Small intestine (tissue), 16 donors: ENCODE measurements at places on chromosomes 6 and 20.

- DNase-seq: no peak
These were observed 9.1 kb downstream of the RNASET2 start for GRCh38 chr6:166947251-166947650.

DNA sequence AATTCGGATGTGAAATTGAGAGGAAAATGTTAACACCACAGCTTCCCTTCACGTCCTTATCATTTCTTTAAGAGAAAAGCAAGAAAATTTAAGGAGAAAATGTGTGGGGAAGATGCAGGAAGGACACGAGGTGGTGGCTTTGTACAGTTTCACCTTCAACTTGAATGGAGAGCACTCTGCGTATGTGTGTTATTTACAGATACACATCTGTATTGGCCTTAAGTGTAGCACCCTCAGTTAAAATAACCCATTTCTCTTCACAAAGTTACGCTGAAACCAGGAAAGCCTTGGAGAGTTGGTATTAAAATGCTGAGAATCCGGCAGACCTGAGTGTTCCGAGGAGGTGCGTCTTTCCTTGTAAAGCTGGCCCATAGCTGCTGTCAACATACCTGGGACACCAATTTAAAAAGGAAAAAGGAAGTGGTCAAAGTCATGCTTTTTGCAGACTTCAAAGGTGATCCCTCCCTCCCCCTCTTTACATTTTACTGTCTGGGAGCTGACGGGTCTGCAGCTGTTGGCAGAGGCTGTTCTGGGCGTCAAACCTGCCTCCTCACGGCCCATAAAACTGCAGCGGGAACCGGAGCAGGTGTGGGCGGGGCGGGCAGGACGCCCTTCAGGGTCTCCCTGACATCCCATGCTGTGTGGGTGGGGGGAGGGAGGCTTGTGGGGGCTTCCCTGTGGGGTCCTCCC lies 61.3 kb upstream of the TBXT start:
- DNase-seq: no peak

GRCh38 chr6:41503827-41504465 lies 42.2 kb upstream of the FOXP4 start:
- DNase-seq: peak; percentile 72

- DNase-seq: peak; percentile 61
These were observed at the start of gene C6orf118 for GRCh38 chr6:165308926-165309731. Gene C6orf118 (minus strand): TSS chr6:165309605. CDS start chr6:165309586, 19 bp downstream.

DNA sequence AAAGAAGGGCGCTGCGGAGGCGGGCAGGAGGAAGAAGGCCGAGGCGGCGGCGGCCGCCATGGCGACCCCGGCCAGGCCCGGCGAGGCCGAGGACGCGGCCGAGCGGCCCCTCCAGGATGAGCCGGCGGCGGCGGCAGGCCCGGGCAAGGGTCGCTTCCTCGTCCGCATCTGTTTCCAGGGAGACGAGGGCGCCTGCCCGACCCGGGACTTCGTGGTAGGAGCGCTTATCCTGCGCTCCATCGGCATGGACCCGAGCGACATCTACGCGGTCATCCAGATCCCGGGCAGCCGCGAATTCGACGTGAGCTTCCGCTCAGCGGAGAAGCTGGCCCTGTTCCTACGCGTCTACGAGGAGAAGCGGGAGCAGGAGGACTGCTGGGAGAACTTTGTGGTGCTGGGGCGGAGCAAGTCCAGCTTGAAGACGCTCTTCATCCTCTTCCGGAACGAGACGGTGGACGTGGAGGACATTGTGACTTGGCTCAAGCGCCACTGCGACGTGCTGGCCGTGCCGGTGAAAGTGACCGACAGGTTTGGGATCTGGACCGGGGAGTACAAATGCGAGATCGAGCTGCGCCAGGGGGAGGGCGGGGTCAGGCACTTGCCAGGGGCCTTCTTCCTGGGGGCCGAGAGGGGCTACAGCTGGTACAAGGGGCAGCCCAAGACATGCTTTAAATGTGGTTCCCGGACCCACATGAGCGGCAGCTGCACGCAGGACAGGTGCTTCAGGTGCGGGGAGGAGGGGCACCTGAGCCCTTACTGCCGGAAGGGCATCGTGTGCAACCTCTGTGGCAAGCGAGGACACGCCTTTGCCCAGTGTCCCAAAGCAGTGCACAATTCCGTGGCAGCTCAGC lies 780 bp downstream of the ZCCHC3 start:
- peak; percentile 84 for DNase-seq

DNA sequence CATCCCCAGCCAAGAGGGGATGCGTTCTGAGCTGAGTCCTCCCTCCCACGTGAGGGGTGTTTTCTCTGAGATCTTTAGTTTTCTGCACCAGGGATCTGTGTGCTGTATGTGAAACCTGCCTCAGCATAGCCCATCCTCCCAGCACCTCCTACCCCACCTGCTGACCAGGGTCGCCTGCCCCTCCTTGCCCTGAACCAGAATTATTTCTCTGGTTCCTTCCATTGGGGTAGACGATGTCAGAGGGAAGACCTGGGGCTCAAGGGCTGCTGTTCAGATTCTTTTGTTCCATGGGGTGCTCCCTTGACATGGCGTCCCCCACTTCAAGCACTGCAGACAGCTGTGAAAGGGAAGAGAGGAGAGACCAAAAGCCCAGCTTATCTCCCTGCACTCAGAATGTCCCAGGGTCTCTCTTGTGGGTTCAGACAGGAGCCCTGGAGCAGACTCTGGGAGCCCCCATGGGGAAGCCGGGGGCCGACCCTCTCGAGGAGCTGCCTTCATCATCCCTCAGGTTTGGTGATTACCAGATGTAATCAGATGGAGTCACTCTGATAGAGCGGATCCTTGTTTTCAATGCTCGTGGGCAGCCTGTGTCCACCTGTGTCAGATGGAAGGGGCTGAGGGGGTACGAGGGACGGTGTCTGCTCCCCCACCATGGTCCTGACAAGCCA lies 74.3 kb downstream of the ERMARD start:
- DNase-seq: no peak

- no peak for DNase-seq
These were observed 59.4 kb downstream of the GNAS-AS1 start for GRCh38 chr20:58791286-58791685.

DNA sequence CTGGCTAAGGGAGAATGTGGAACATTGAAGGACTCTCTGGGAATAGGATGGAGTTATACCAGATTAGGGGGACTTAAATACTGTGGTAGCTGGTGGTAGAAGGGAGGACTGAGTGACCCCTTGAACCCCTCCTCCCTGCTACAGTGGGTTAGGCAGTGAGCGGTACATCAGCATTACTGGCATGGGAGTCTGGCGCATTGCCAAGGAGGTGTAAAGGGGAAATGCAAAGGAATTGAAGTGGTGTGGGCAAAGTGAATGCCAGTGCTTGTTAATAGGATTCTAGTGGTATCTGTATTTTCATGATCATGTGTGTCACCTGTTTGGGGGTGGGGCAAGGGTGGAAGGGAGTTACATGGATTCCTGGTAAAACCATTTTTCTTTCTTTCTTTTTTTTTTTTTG lies 60.1 kb downstream of the GFRA4 start:
- no peak for DNase-seq

GRCh38 chr6:43575105-43575771 lies 600 bp downstream of the XPO5 start:
- peak; percentile 63 for DNase-seq

GRCh38 chr6:144621332-144621731 lies 336.2 kb downstream of the UTRN start:
- no peak for DNase-seq

- peak; percentile 35 for DNase-seq
These were observed 13.6 kb downstream of the ITPA start for GRCh38 chr20:3222635-3223600.

DNA sequence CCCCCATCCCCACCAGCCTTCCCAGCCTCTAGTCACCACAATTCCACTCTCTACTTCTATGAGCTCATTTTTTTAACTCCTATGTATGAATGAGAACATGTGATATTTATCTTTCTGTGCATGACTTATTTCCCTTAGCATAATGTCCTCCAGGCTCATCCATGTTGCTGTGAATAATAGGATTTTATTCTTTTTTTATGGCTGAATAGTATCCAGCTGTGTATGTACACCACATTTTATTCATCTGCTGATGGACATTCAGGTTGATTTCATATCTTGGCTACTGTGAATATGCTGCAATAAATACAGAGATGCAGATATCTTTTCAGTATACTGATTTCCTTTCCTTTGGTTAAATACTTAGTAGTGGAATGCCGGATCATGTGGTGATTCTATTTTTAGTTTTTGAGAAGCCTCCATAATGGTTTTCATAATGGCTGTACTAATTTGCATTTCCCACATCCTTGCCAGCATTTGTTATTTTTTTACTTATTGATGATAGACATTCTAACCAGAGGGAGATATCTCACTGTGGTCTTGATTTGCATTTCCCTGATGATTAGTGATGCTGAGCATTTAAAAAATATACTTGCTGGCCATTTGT lies 194.9 kb downstream of the PACRG start:
- no peak for DNase-seq

GRCh38 chr6:150579611-150580010 lies 20.1 kb upstream of the PLEKHG1 start:
- DNase-seq: no peak

GRCh38 chr6:158661156-158661685 lies 11.4 kb downstream of the SYTL3 start:
- DNase-seq: no peak

DNA sequence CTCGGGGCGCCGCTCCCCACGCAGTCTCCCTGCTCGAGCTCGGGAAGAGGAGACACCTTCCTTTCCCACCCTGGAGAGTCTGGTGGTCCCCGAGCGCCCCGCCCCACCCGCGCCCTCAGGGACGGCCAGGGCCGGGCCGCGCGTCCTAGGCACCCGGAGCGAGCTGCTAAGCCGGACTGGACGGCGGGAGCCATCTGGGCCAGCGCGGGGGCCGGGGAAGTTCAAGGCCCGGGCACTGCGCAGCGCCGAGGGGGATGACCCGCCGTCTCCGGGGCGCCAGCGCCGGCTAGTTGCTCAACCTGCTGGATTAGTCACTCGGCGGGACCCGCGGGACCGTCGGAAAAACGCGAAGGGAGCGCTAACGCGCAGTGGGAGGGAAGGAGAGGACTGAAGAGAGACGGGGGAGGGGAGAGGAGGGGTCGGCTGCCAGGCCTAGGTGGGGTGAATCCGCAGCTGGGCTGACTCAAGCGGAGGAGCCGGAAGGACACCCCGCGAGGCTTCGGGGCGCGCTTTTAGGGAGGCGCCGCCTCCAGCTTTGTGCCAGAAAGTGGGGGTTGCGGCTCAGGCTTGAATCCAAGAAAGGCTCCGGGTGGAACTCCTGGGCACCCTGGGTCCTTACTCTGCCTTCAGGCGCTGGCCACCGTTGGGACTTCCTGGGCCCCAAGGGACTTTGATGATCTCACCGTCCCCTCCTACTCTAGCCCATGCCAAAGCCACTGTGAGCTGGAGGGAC lies 75.7 kb upstream of the FOXP4 start:
- no peak for DNase-seq

DNA sequence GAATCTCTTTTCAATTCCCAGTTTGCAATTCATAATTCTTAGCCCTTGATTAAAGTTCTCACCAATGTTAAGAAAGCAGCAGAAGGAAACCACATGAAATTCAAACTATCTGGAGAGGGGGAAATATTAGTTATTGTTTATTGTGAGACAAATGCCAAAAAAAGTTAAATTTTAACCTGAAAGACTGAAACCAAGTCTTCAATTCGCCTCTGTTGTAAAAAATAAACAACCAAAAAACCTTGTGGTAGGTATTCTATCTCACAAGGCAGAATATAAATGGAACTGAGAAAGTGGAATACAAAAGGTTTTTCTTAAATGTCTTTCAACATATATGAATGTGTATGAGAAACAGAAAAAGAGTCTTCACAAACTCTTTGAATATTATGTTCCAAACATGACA lies 24.8 kb downstream of the TMX4 start:
- no peak for DNase-seq

DNA sequence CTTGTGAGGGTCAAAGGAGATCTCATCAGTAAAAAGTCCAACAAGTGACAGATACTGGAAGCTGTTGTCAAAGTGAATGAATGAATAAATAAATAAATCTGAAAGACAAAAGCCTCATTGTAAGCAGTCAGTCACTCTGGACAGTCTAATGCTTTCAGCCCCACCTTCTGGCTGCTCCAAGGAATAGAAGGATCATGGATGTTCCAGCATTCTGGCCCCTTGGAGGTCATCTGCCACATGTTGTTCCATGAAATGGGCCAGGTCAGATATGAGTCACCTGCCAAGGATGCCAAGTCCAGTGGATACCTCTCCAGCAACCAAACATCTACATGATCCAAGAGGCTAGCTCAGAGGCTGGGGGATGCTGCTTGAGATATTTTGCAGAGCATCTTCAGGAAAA lies 185.6 kb downstream of the BMP7 start:
- DNase-seq: no peak

GRCh38 chr20:61499859-61500554 lies 247.9 kb downstream of the CDH4 start:
- DNase-seq: no peak

- DNase-seq: no peak
These were observed 1.3 kb downstream of the BPIFB1 start for GRCh38 chr20:33284284-33284683.

DNA sequence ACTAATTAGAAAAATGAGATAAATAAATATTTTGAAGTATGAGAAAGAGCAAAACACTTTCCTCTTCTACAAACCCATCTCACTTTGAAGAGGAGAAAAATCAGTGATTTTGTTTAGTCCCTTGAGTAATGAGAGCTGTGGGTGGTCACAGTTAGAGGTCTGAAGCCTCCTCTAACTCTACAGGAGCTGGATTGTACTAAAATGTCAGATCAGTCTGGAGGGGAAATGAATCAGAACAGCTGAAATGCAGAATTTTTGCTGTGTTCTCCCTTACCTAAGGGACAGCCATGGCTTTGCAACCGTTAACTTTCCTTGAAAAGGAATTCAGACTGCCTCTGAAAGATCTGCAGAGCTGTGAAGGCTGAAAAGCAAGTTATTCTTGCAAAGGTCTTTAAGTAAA lies 11.4 kb upstream of the RFPL4B start:
- DNase-seq: no peak

- no peak for DNase-seq
These were observed 217.6 kb downstream of the ZNF217 start for GRCh38 chr20:53376021-53376420.

DNA sequence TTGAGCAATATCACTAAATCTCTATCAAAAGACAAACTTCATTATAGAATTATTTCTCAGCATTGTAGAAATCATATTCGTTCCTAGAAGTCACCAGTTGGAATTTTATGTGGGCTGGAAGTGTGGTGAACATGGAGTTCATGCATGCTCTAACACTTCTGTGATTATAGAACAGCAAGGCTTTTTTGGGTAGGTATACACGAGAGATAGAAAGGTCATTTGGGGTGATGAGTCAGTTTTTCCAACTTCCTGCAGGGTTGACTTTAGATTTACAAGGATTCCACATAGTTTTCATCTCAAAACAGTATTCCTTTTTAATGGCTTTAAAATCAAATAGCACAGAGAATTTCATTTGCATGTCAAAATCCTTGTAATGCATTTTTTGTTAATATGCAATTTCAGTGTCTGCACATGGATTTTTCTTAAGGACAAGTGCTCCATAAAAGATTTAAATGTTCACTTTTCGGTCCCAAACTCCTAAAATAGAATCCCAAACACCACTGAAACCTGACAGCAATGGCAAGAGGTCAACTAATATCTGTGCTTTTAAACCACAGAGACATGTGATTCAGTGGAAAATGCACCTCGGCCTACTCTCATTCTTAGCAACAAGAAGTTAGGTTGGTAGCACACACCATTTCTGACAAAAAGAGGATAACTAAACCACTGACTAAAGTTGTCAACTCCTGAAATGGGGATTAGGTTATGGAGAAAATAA lies 211.0 kb downstream of the MOXD1 start:
- DNase-seq: no peak

- DNase-seq: no peak
These were observed 250.8 kb downstream of the SMOC2 start for GRCh38 chr6:168691774-168692173.
